ENCODE measurements at places on chromosomes 16 and 17.

GRCh38 chr17:48997827-48998586 is 822 bp downstream of the IGF2BP1 start:
- DNase-seq = peak; percentile 37

DNA sequence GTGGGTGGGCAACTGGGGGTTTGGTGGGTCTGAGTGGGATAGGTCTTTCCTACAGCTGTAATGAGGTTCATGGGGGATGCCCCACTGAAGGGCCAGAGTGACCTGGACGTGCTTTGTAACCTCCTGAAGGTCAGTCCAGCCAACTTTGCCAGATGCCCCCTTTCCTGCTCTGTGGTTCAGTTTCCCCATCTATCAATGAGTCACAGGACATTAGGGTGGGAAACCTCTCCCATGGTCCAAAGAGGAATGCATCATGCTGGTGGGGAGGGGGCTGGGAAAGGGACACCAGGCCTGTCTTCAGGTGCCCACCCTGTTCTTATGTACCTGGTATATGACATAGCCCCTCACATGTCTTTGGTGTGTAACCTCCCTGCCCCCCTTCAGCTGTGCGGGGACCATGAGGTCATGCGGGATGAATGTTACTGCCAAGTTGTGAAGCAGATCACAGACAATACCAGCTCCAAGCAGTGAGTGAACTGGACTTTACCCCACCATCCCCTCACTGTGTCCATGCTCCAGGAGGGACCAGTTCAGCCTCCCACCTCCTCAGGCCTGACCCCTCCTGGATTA is 24.0 kb upstream of the ALKBH5 start:
- no peak for DNase-seq

DNA sequence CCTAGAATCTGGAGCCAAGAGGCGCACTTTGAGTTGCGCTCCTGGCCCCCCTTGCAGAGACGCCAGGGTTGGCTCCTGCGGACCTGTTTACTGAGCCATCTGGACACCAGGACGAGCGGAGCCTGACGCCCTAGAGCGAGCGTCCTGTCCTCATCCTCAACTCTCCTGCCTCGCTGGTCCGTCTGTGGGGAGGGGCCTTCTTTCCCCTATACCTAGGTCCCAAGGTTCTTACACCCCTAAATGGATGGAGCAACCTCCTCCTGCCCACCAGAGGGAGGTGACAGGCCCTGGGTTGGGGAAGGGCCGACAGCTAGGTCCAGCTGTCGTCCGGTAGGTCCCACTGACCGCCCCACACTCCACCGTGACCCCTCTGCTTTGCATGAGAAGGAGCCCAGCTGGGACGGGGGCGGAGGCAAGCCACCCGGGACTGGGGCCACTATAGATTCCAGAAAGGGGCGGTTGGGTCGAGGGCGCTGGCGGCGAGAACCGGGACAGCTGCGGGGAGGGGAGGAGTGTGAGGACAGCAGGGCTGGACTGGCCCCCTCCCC is 3.1 kb upstream of the LHX1 start:
- peak; percentile 33 for DNase-seq

DNA sequence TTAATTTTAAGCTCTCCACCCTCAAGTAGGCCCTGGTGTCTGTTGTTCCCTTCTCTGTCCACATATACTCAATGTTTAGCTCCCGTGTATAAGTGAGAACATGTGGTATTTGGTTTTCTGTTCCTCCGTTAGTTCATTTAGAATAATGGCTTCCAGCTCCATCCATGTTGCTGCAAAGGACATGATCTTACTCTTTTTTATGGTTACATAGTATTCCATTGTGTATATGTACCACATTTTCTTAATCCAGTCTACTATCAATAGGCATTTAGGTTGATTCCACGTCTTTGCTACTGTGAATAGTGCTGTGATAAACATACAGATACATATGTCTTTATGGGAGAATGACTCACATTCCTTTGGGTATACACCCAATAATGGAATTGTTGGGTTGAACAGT is 111.4 kb upstream of the NACA2 start:
- no peak for DNase-seq

DNA sequence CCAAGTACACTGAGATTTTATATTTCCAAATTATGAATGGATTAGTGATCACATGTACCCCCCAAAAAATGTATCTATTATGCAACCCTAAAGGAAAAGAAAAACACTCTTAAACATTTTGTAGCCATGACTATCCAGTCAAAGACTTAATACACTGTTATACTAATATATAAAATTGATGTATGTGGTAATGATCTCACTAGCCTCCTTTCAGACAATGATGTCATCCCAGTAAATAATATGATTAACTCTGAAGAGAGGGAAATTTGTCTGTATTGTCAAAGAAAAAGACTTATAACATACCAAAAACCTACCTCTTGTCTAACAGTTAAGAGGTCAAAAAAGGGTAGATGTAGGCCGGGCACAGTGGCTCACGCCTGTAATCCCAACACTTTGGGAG is 80.7 kb downstream of the USP32 start:
- no peak for DNase-seq

- DNase-seq = no peak
Measured at GRCh38 chr17:54381482-54381881, 519.2 kb upstream of the TOM1L1 start.

- no peak for DNase-seq
Measured at GRCh38 chr17:42690596-42690995, 8.3 kb downstream of the CNTNAP1 start.

- no peak for DNase-seq
Measured at GRCh38 chr17:57051886-57052361, 33.1 kb upstream of the AKAP1 start.
